Kidney (tissue), 22 donors: ENCODE measurements at places on chromosomes 2 and 18. TPM values are rescaled to one million over a fixed set of nuclear protein-coding genes. Genes with fewer than 3 reads are reported as not detected.
A peak's percentile ranks its signal among the peaks of the same experiment; 100 is the strongest.

GRCh38 chr2:69217333-69218080, 169.5 kb downstream of the GFPT1 start:
- no peak for DNase-seq

DNA sequence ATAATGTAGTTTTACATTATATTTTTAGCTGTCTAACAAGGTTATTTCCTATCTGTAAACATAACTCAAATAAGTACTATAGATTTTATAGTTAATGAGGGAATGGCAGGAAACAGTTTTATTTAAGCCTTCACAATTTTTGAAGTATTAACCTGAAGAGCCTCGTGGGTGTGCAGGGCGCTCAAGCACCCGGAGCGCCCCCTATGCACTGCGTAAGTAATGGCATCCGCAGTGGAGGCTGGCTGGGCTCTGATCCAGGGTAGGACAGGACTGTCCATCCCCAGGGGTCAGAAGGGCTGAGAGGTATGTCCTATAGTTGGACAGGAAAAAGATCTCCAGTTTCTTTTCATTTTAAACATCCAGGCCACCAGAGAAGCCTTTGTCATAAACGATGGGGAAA, 8.2 kb upstream of the GBX2 start:
- no peak for DNase-seq

- no peak for DNase-seq
Observed at GRCh38 chr18:35030277-35030989, 10.8 kb upstream of the MAPRE2 start.

GRCh38 chr2:44692821-44693220, 248.7 kb upstream of the SIX3 start:
- no peak for DNase-seq

DNA sequence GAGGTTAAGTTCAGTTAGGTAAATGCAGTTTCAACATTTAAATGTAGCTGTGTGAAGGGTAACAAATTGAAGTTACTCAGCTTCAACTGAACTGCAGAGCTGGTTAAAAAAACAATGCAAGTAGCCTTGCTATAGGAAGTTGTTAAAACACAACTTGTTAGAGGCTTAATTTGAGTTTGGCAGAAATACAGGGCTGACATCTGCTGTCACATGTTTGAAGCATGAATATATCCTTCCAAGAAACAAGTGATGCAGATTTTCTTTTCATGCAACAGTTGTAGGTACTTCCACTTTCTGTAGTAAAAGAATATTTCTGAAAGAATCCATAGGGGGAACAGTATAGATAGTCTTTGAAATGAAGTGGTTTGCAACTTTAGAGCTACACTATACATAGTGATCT, 208.7 kb upstream of the RASGRP3 start:
- DNase-seq, result no peak

DNA sequence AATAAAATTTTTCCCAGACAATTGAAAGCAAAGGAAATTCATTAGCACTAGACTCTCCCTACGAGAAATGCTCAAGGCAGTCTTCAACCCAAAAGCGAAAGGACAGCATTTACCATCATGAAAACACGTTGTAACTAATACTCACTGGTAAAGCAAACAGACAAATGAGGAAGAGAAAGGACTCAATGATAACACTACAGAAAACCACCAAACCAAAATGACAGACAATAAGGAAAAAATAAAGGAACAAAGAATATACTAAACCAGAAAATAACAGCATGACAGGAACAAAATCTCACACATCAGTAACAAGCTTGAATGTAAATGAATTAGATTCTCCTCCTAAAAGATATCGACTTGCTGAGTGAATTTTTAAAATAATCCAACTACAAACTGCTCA, 190.7 kb downstream of the NOL4 start:
- no peak for DNase-seq

- no peak for DNase-seq
Observed at GRCh38 chr2:47488870-47489584, 86.1 kb downstream of the MSH2 start.

- DNase-seq, result no peak
Observed at GRCh38 chr2:39730685-39731302, 48.3 kb downstream of the THUMPD2 start.

- no peak for DNase-seq
Observed at GRCh38 chr2:23436346-23437098, 51.5 kb downstream of the KLHL29 start.

DNA sequence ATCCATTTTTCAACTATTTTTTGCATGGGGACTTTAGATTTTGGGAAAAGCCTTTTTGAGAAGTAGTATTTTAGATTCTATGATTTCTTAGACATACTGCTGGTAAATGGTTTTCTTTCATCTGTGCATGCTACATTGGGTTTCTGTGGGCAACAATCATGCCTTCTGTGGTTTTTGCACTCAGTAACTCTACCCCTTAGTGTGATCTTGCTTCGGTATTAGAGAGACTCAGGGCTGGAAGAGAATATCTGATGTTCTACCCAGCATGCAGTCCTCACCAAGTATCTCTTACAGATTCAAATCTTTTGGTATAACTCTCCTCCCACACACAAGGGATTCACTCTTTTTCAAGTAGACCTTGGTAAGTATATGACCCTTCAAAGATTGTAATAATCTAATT, 183.0 kb downstream of the PMAIP1 start:
- DNase-seq, result no peak

DNA sequence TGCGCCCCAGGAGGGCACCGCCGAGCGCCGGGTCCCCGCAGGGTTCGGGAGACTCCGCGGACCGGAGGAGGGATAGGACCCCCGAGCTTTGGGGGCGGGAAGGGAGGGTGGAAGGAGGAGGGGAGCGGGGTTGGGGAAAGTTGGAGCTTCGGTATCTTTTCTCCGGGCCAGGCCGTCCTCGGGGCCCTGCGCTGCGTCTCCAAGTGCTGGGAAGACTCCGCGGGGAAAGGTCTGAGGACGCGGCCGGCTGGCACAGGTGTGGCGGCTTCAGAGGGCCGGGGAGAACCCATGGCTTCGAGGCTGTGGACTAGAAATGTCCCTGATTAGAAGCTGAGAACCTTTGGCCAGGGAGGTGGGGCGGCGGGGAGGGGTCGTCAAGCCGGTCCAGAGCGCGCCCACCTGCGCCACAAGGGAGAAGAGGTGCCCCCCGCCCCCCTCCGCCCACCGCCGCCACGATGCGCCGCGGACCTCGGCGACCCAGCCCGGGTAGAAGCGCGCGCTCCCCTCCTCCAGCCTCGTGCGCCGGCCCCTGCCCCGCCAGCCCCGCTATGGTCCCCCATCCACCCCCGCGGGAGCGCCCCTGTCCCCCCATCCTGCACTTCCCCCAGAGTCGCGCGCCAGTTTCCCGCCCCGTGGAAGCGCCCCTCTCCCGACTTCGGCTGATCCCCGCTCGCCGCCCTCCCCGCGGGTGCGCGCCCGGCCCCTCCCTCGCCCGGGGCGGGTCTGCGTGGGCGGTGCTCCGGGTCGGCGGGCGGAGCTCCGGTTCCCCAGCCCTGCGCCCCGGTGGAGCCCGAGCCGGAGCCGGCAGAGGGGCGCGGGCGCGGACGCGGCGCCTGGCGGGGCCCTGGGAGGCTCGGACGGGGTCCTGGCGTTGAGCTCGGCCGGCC, at the start of gene SNTG2:
Gene SNTG2 (plus strand): TSS at position 770 of the 887 bp plus-strand sequence. CDS start 148 bp downstream, outside the sequence.
- peak; percentile 77 for DNase-seq

The HOXD1 gene
- 11.3 TPM for total RNA-seq

The RAX gene
- not detected for total RNA-seq

The NOP58 gene
- 57.1 TPM for total RNA-seq

The ANO7 gene
- total RNA-seq, result 1.9 TPM

The SCN7A gene
- total RNA-seq, result 3.6 TPM

The RND3 gene
- total RNA-seq, result 26.1 TPM
